ENCODE measurements at places on chromosomes 11 and 22.

DNA sequence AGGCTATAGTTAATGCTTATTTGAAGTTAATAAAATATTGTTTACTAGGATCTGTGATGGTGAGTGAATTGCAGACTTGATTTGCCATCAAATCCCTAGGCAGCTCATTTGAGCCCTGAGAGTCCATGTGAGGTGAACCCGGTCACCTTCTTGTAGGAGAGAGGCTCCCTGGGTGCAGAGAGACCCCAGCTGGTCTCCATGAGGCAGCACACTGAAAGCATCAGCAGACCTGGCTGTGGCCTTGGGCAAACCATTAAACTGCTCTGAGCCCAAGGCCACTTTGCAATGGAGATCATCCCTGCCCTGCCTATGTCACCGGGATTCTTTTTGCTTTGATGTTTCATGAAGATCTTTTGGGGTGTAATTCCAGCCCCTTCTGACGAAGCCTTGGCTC, 125.2 kb downstream of the MICAL2 start:
- DNase-seq: no peak

DNA sequence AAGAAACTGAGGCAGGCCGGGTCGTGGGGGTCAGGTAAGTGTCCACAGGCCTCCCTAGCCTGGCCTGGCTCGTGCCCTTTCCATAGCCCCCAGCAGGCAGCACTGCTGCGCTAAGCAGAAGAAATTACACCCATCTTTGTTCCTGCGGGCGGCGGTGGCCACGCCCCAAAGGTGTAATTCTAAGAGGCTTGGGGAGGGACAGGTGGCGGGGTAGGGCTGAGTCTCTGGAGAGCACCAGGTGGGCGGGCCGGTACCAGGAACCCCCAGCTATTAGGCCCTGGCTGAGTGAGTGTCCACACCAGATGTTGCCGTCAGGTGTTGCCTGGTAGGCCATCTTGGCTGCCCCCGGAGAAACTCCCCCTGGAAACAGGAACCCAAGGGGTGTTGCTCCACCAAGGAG, 12.3 kb upstream of the ARAP1 start:
- DNase-seq: no peak

DNA sequence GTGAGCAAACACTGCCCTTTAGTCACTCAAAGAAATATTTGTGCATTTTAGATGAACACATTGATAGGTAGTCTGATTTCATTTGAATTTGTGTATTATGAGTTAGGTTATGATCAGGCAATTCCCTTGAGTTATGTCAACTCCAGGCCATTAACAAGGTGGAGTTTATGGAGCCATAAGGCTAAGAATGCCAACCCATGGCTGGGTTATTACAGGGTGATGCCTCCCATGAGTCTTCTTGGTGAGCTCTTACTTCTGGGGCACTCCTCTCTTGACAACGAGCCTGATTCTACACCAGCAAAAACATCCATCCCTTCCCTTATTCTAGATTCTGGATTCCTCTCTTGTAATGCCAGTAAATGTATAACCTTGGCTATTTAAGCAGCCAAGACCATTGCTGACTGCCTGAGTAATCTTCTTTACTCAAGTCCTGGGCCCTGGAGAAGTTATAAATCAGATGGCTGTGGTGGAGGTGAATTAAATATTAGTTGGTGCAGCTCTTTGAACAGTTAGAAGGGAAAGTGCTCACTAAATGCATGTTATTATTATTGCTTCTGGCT, 645.7 kb upstream of the TENM4 start:
- DNase-seq: no peak

DNA sequence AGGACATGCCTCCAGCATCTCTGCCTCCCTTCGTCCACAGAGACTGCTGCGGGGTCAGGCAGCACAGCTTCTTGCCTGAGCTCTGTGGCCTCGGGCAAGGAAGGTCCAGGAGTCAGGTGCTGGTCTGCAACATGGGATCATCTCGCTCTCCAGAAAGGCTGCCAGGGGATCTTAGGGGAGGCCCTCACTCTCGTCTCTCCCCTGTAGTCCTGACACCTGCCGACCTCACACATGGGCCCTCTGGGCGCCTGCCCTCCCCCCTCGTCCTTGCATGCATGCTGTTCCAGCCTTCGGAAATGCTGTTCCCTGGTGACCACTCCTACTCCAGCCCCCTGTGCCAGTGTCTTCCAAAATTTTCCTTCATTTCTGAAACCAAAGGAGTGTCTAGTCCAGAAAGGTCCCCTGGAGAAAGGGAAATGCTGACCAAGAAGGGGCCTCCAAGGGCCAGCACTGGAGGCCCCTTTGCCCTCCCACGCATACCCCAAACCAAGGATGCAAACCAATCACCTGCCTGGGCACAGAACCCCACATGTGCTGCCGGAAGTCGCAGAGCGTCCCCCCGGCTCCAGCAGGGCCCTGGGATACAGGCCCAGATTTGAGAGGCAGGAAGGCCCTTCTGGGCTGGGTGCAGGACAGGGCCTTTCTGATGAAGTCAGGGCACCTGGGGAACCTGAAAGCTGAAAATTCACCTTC, 41.0 kb downstream of the IGF2 start:
- DNase-seq: no peak

DNA sequence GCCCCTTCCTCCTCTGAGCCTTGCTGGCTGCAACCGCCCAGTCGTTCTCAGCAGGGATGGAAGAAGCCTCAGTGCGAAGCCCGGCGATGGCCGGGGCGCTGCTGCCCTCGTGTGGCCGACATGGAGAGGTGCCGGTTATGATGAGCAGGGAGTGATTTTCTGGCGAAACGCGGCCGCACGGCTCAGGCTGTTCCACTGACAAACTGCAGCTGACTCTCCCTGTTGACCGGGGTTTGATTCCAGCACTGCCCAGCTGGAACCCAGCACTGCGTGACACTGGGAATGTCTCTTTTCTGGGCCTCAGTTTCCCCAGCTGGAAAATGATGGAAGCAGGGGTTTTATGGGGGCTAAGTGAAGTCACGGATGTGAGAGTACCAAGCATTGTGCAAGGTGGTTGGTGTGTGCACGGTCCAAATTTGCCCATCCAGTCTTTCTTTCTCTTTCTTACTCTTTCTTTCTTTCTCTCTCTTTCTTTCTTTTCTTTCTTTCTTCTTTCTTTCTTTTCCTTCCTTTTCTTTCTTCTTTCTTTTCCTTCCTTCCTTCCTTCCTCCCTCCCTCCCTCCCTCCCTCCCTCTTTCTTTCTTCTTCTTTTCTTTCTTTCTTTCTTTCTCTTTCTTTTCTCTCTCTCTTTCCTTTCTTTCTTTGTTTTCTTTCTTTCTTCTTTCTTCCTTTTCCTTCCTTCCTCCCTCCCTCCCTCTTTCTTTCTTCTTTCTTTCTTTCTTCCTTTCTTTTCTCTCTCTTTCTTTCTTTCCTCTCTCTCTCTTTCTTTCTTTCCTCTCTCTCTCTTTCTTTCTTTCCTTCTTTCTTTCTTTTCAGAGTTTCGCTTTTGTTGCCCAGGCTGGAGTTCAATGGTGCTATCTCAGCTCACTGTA, 25.8 kb upstream of the MPPED1 start:
- peak; percentile 74 for DNase-seq

DNA sequence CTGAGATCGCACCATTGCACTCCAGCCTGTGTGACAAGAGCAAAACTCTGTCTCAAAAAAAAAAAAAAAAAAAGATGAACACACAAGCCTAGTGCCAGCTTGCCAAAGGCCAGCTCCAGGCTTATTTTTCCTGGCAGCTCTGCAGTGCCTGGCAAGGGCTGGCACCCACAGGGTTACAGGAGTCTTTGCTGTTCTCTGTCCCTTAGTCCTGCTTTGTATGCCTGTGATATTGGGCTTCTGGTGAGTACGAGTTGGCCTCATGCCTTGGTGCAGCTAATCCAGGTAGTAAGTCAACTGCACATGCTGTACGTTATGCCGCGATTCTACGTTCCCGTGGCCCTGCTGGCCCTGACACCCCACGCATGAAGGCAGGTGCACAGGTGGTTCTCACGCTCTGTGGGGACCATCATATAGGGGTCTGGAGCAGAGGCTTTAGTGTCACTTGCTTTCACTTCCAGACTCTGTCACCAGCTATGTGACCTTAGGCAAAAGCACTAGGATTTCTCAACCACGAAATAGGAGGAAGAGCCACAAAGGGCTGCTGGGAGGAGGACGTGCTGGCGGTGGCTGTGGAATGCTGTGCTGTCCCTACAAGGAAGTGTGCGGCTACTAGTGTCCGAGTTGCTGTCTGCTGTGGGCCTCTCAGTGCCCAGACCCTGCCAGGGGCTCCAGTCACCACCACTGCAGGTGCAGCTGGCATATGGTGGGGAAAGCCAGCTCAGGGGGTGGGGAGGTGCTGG, 21.4 kb upstream of the RASL10A start:
- no peak for DNase-seq

GRCh38 chr11:69173331-69173730, 17.6 kb downstream of the SMIM38 start:
- no peak for DNase-seq

DNA sequence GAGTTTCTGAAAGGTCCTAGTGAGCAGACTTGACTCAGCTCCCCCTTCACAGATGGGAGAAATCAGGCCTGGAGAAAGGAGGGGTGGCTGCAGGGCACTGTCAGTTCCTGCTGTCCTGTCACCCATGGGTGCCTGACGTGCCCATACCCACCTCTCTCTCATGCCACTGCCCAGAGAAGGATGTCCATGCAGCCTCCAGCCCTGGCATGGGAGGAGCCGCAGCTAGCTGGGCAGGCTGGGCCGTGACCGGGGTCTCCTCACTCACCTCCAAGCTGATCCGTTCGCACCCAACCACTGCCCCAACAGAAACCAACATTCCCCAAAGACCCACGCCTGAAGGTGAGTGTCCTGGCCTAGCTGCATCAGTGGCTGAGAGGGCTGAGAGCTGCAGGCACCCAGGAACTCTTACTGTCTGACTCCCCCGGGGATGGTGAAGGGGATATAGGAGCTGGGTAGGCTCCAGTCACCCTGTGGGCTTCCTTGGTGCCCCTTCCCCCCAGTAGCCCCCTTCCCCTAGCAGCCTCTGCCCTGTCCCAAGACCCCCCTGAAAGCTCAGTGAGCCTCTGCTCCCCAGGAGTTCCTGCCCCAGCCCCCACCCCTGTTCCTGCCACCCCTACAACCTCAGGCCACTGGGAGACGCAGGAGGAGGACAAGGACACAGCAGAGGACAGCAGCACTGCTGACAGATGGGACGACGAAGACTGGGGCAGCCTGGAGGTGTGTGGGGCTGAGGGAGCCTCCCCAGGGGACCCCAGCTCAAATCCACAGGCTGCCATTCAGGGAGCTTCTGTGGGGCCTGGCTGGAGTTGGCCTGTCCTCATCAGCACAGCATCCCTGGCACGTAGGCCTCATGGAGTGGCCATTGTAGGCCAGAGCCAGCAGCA, 11.8 kb downstream of the SCYL1 start:
- no peak for DNase-seq

GRCh38 chr22:22703715-22704114, 59.3 kb downstream of the GGTLC2 start:
- DNase-seq: no peak

GRCh38 chr11:43245466-43245865, 66.3 kb upstream of the API5 start:
- no peak for DNase-seq

DNA sequence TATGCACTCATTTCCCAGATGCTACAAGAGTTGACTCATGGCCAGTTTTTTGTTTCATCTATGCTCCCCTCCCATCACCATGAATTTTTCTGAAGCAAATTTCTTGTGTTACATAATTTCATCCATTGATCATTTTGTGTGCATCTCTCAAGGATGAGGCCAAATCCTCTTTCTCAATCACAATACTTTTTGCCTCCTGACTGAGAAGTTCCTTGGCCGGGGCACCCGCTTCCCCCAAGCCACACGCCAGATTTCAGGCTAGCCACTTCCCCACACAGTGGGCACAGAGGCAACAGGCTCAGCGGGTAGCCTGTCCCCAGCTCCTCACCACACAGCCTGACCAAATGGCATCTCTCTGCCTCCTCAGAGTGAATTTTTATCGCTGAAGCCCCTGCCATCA, 9.8 kb upstream of the DSCAML1 start:
- no peak for DNase-seq

DNA sequence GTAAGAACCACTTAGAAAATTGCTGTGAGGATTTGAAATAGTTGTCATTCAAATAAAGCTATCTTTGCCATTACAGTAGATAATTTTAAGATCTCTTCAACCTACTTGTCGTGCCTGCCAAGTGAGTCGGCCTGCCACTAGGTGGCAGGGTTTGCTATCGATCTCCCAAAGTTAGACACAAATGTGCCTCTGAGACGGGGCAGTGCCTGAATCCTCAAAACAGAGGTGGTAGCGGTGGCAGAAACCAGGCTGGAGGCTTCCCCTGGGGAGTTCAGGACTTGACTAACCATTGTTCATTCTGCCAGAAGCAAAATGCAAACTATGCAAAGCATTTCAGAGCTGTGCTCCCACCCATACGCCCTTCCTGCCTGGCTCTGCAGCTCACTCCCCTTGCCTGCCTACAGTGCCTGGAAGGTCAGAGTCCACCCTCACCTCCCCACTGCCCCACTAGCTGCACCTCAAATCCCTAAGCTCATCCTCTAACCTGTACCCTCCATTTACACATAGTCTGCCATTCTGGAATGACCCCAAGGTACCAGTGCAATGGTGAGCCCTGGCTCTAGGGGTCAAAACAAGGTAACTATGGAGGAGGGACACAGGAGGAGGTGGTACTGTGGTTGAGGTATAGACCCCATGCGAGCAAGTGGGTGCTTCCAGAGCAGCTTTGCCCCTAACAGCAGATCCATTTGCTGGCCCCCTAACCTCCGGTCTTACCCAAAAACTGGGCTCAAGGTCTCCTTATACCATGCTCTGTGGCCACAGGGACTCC, 82.1 kb downstream of the C11orf58 start:
- peak; percentile 67 for DNase-seq

GRCh38 chr11:122190768-122191167, 74.8 kb upstream of the BLID start:
- no peak for DNase-seq

GRCh38 chr22:42680648-42681047, 31.5 kb upstream of the CYB5R3 start:
- peak; percentile 11 for DNase-seq

- no peak for DNase-seq
These were observed 119.7 kb downstream of the CWF19L2 start for GRCh38 chr11:107337917-107338316.

- DNase-seq: no peak
These were observed 4.7 kb downstream of the KCNE3 start for GRCh38 chr11:74462631-74463030.

DNA sequence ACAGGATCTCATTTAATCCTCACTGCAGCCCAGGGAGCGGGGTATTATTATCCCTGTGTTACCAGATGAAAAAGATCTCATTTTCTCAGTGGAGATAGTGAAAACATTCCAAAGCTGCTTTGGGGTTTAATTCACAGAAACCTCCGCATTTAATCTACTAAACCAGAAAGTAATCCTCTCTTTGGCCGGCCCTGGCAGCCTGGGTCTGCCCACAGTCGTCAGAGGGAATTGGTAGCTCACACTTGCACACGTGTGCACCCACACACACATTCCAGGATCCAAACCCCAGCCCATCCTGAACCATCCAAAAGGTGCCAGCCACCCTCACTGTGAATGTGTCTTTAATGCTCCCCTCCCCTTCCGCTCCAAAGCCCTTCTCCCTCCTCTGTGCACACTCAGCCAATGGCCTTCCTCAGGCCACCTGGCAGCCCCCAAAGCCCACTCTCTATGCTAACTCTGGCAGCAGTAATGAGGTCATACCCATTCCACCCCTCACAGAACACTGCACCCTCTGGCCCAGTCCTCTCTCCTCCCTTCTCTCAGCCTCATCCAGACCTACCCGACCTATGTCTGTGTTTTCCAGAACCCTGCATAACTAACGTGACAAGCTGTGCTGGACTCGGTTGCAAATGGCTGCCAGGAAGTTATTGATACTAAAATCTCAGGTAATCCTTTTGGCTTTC, 466.2 kb downstream of the SOX6 start:
- DNase-seq: no peak

- no peak for DNase-seq
These were observed 1.3 kb upstream of the ARAP1 start for GRCh38 chr11:72753341-72754148.
